ENCODE measurements at places on chromosomes 5 and 9.

- peak; percentile 50 for DNase-seq
Measured at GRCh38 chr9:129509533-129509928, 111.4 kb downstream of the C9orf50 start.

DNA sequence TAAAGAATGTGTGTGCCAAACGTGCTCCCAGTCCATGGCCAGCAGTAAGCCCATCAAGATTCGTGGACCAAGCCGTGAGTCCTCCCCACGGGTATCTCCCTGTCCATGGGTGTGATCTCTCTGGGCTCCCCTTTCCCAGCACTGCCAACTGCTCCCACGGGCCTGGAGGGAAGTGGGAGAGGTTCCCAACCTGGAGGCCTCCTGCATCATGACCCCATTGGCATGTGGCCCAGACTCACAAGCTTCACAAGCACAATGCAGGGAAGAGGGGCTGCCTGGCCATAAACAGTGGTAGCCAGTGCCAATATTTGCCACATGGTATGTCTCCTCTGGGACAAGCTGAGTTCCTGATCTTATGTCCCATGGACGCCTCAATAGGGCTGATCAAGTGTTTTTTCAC is 59.1 kb downstream of the ABLIM3 start:
- no peak for DNase-seq

DNA sequence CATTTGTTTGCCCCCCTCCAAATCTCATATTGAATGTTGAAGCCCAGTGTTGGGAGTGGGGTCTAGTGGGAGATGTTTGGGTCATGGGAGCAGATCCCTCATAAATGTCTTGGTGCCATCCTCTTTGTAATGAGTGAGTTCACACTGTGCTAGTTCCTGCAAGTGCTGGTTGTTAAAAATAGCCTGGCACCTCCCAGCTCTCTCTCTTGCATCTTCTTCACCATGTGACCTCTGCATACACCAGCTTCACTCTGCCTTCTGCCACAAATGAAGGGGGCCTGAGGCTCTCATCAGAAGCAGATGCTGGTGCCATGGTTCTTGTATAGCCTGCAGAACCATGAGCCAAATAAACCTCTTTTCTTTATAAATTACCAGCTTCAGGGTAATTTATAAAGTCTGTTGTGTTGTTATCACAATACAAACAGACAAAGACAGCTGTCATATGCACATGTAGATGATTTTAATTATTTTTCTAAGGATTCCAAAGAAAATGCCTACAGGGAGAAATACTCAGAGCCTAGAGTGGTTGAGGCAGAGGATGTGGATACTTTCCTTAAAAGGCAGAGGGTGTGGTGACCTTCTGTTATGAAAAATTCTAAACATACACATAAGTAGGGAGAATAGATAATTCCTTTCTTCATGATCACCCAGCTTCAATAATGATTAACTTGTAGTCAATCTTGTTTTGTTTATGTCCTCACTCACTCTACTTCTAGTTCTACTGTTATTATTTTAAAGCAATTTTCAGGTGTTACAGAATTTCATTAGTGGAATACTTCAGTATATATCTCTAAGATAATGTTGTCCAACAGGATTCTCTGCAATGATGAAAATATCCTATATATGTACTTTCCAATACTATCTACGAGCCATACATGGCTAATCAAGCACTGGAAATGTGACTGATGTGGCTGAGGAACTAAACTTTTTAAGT is 75.1 kb upstream of the RANBP6 start:
- DNase-seq, result no peak

- peak; percentile 35 for DNase-seq
Measured at GRCh38 chr9:124567362-124567761, 60.2 kb upstream of the NR5A1 start.

DNA sequence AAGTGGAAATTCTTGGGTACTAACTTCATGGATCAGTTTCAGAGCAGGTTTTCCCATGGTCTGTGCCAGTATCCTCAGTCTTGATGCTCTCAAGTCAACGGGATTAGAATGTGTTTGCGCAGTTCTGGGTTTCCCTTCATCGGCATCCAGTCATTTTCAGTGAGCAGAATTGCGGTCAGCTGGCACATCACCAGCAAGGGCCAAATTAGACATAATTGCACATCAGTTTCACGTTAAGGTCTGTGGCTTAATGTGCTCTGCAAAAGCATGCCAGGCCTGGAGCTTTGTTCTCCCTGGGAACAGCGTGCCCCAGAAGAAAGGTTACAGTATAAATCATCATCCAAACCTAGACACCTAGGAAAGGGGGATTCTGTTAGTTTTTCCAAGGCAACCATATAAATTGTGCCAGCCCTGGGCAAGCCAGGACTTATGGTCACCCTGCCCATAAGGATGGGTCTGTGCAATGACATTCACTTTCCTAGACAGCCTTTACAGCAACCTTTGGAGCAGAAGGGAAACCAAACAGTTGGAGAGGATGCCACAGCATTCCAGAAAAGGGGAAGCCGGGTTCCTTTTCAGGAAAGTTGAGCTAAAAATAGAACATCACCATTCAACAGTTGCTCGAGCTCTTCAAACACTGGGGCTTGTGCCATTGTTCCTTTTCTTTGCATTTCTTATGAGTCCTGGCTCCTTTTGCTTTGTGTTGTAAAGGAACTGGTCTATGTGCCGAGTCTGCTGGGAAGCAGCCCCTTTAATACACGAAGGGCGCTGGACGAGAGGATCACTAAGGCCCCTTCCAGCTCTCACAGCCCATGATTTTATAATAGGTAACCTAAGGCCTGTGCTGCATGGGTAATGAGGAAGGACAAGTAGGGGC is 23.1 kb downstream of the IQGAP2 start:
- no peak for DNase-seq

DNA sequence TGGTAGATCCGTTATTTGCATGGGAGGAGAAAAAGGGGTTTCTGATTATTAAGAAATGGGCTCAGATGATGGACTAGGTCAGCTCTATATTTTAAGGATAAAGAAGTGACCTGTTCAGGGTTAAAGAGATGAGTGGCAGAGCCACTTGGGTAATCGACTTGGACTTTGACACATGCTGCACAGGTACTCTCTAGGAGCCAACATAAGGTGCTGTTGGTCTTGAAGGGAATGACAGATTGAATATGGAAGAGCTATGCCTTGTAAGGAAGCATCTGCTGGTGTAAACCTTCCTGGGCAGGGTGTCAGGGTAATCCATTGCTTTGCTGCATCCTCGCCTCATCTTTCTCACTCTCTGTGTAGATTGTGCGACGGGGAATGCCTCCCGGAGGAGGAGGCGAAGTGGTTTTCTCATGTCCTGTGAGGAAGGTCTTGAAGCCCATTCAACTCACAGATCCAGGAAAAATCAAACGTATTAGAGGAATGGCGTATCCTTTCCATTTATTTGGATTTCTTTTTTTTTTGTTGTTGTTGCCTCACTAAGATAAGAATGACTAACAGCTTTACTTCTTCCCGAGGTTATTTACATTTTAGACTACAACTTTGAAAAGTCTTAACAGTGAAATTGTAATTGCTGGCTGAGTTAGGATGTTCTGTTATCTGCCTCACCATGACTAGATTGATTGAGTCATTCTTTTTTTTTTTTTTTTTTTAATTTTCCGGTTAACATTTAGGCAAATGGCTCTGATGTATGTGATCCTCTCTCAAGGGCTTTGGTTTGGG is 41.2 kb downstream of the RCL1 start:
- DNase-seq, result no peak

- DNase-seq, result no peak
Measured at GRCh38 chr9:130921300-130921988, 17.6 kb downstream of the FIBCD1 start.

GRCh38 chr9:81384911-81385310 is 304.4 kb downstream of the TLE1 start:
- DNase-seq, result no peak

- DNase-seq, result peak; percentile 89
Measured at GRCh38 chr5:66896171-66896570, 300.0 kb downstream of the MAST4 start.

DNA sequence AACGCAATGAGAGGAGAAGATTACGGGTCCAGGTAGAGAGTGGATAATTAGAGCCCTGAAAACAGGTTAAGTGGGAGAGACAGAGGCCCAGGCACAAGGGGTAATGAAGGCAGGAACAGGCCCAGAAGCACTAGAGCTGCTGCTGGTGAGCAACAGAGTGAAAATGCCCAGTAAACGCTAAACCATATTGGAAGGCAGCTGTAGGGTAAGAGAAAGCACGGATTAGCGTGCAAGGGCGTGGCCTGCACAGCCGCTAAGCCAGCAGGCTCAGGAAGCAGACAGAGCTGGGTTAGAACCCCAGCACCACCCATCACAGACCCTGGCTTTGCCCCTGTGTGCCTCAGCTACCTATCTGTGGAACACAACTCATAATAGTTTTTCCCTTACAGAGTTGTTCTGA is 93.2 kb downstream of the PAX5 start:
- no peak for DNase-seq

DNA sequence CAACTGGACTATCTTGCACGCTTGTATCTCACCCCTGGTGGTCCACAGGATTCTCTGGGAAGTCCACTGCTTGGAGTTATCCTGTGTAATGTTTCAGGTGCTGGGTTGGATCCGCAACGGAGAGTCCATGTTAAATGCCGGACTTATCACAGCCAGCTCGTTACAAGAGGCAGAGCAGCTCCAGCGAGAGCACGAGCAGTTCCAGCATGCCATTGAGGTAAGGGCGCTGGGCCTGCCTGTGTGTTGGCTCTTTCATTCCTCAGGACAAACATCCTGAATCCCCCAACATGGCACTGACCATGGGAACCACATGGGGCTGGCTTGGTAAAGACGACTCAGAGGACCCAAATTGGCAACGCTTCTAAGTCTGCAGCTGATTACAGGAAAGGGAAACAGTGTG is 214.8 kb upstream of the OTULINL start:
- DNase-seq, result no peak

- peak; percentile 44 for DNase-seq
Measured at GRCh38 chr9:79023134-79023580, 548.6 kb upstream of the TLE4 start.

GRCh38 chr9:89058906-89059305 is 67.6 kb downstream of the S1PR3 start:
- no peak for DNase-seq

GRCh38 chr5:53166183-53166495 is 56.6 kb upstream of the MOCS2 start:
- no peak for DNase-seq

DNA sequence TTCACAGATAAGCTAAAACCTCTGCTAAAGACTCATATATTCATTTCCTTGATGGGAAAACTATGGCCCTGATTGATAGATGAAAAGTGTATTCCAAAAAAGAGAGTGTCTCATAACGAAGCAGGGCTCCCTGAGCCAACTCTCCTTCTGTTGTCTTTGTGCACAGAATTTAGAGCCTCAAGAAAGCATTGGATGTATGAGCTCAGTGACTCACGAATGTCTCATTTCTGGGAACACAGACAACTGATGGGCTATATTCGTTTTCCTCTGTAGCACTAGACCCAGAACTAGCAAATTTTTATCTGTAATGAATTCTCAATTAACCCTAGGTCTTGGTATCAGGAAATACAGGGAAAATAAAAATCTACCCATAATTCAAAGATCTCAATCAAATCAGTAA is 88.4 kb downstream of the LMNB1 start:
- DNase-seq, result no peak

- no peak for DNase-seq
Measured at GRCh38 chr9:112810696-112811490, 60.3 kb downstream of the SNX30 start.

DNA sequence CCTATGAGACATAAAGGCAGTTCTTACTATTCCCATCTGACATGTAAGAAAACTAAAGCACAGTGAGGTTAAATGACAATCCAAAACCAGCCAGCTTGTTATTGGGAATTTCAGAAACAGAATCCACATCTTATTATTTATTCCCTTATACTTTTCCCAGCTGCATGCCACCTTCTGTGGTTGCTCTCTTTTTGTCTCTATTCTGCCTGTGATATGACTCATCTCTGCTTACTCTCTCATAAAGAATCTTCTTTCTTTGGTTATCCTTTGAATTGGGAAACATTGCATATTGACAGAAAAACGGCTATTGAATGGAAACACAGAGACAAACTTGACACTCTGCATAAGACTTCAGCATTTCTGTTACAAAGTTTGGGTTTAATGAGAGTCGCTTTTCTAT is 183.2 kb downstream of the TLR4 start:
- DNase-seq, result no peak

- DNase-seq, result no peak
Measured at GRCh38 chr9:103942651-103943050, 151.5 kb upstream of the SMC2 start.

All from SW480 (cell line).